Stimulated activated CD4-positive, alpha-beta T cell treated with anti-CD3 and anti-CD28 coated beads, Interleukin-2, amount 100 ng/mL, for 24 hours (primary cell): ENCODE measurements at places on chromosomes 5 and 9.

- no peak for DNase-seq
These were observed 871.4 kb upstream of the CDH10 start for GRCh38 chr5:25516141-25516540.

- DNase-seq, result no peak
These were observed 17.9 kb downstream of the COL27A1 start for GRCh38 chr9:114172981-114173833.

GRCh38 chr9:107422189-107423185 lies 67.1 kb downstream of the KLF4 start:
- DNase-seq, result peak; percentile 19

DNA sequence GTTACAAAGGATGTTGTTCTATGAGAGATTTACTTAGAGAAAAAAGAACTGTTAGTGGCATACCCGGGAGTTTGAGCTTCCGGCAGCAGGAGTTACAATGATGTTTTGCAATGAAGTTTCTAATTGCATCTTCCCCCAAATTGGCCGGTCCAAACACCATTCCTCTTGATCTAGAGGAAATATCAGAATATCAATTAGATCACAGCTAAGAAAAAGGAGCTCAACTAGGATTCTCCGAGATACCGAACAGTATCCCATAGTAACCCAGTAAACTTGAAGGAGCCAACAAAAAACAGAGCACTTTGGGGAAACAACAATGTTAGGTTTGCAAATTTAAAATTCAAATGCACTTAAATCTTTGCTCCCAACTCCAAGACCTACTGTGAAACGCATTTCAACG lies 159.5 kb downstream of the TRPM6 start:
- no peak for DNase-seq

DNA sequence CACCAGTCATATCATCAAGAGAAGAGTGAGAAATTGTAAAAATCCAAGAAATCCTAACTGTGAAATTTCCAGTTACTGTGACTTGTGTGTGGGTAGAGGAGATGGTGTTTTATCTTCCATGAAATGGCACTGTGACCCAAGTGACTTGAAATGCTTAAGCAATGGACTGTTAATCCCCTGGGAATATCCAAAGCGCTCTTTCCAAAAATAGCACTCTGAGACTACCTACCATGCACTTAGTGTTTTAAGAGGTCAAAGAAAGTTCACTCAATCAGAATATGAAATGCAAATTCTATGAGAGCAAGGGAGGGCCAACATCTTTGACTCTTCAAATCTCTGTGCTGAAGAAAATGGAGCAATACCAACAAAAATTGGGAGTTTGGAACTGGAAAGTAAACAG lies 244.0 kb downstream of the GABRB2 start:
- DNase-seq, result no peak
